ENCODE measurements at places on chromosomes 4 and X.

GRCh38 chr4:65880594-65880993, 210.3 kb upstream of the EPHA5 start:
- DNase-seq, result no peak

- DNase-seq, result no peak
These were observed 18.3 kb upstream of the PRDM8 start for GRCh38 chr4:80178964-80179363.

- no peak for DNase-seq
These were observed 58.2 kb downstream of the PPM1K start for GRCh38 chr4:88226143-88226542.

DNA sequence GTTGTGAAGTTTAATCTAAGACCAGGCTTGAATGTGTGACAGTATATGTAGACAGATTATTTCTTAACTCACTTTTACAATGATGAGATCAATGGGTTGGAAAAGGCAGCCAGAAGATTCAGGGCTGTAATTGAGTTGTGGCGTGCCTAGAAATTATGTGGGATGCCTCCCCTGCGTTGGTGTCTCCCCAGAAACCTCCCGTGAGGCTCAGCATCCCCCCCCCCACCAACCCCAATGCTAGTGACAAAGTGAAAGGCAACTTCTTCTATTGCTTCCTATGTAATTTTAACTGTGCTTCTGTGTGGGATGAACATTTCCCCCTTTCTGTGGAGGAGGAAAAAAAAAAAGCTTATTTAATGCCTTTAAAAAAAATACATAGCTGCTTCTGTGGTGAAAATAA, 297.9 kb downstream of the ARHGAP10 start:
- DNase-seq, result no peak

- no peak for DNase-seq
These were observed 39.2 kb downstream of the RAB40AL start for GRCh38 chrX:102976286-102976685.

GRCh38 chr4:124337874-124338273, 374.7 kb downstream of the ANKRD50 start:
- DNase-seq, result no peak

DNA sequence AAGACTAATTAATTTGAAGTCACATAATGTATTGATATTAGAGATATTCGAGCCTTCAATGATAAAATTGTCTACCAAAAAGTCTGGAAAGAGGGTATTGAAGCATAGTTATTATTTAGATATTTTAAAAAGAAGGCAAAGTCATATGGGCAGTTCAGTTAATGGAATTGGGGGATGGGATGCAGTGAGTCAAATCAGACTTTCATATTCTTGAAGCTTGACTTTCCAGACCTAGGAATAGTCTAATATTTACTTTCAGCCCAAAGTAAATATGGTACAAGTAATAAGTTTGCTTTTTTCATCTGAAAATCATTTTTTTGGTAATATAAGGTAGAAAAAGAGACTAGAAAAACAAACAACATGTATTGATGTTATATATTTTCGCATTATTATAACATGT, 2017.8 kb downstream of the C4orf33 start:
- DNase-seq, result no peak

- DNase-seq, result no peak
These were observed 215.0 kb downstream of the HTR2C start for GRCh38 chrX:114798907-114799306.

DNA sequence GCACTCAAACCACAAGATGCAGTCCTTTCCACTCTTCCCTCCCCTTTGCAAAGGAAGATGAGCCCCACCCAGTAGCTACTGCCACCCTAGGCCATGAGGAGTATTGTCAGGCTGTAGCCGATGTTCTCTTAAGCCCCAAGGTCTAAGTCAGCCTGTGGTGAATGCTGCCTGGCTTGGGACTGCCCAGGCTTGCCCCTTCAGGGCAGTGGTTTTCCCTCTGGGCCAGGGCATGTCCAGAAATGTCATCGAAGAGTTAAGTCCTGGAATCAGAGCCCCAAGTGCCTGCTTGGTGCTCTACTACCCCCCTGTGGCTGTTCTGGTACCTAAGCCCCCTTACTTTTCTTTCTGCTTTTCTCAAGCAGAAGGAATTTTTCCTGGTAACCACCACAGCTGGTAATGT, 11.8 kb upstream of the PGK1 start:
- DNase-seq, result no peak

GRCh38 chr4:121338518-121338917, 42.3 kb downstream of the QRFPR start:
- DNase-seq, result no peak

- DNase-seq, result no peak
These were observed 198.7 kb downstream of the AFAP1 start for GRCh38 chr4:7740866-7741525.

GRCh38 chr4:154616287-154616686, 3.8 kb upstream of the FGG start:
- no peak for DNase-seq

- no peak for DNase-seq
These were observed at the start of gene FGF2 for GRCh38 chr4:122826553-122827257. TSS of gene FGF2 (plus strand) at chr4:122826831. CDS start at chr4:122827175, 344 bp downstream.

DNA sequence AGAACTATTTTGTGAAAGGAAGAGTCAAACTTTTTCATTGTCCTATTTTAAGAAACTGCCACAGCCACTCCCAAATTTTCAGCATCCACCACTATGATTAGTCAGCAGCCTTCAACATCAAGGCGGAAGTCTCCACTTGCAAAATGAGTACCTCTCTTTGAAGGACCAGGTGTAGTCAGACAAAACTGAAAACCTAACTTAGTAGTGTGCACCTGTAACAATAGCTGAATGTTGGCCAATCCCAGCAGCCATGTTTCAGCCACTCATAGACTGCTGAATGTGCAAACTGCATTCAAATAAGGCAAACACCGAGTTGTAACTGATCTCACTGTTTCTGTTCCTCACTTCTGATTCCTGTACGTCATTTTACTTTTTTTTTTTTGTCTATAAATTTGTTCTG, 341.1 kb downstream of the IL15 start:
- no peak for DNase-seq

DNA sequence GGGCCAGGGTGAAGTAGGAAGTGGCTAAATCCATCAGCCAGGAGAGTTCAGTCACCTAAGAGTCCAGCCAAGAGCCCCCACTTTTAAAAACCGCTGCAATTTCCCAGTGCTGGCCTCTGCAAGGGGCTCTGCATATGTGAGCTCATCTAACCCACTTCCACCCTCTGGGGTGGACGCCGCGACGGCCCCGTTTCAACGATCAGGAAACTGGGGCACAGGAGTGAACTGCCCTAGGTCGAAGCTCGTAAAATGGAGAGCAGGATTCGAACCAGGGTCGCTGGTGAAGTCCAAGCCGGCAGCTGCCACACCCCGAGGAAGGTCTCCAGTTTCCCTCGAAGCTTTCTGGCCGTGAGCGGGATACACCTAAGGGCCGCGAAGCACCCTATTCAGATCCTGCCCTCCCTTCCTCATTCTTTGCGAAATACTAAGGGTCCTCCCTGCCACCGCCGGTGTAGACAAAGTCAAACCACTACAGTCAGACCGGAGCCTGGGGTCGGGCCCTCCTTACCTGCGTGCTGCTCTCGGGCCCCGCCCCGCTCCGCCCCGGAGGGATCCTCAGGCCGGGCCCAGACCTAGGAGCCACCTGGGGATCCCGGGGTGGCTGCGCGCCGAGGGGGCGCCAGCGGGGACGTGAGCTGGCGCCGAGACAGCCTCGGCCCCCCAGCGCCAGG, 446 bp downstream of the EVC2 start:
- no peak for DNase-seq

DNA sequence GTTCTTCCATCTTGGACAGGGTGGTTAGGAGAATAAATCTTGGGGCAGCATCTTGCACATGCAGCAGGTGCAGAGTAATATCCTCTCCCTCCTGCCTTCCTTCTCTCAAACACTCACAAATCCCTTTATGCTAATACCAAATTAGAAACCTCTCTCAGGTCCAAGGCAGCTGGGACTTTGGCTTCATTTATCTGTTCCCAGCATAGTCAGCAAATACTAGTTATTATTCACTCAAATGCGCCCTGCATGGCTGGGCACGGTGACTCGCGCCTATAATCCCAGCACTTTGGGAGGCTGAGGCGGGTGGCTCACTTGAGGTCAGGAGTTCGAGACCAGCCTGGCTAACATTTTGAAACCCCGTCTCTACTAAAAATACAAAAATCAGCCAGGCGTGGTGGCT, 156.0 kb upstream of the GALNT7 start:
- DNase-seq, result no peak

DNA sequence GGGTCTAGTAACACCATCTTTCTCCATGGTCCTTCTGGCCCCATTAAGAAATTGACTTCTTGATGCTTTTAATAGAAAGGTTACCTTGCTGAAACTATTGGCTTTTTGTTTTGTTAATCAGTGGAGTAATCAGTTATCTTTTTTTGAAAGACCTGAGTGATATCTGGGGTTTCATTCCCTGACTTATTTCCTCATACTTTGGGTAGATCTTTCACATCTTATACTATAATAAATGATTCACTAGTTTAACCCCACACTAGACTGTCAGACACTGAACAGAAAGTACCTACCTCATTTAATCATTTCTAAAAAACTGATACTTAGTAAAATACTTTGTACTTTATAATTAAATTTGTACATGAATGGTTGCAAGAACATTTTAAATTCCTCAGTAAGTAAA, 1021.1 kb downstream of the STIM2 start:
- DNase-seq, result no peak

GRCh38 chr4:4541040-4541631, 712 bp downstream of the STX18 start:
- no peak for DNase-seq

GRCh38 chr4:139866276-139866962, 200.8 kb downstream of the MGST2 start:
- peak; percentile 60 for DNase-seq

DNA sequence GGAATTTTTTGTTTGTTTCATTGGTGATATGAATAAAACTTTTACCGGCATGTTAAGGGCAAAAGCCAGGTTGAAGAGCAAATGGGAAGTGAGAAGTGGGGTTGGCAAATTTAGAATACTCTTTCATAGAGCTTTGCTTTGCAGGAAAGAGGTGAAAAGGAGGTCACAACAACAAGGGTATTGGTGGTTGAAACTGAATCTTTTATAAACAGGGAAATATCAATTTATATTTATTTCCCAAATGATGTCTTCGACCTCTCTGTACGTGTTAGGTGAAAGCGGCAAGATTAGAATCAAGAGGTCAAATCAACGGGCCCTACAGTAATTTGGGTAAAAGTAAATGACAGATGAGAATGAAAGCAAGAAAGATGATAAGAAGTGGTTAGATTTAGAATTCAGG, 3.4 kb downstream of the SMR3A start:
- DNase-seq, result no peak
